ENCODE measurements at places on chromosomes 11 and 22.

GRCh38 chr11:119584193-119585042 lies 144.6 kb downstream of the NECTIN1 start:
- no peak for DNase-seq

GRCh38 chr11:62922653-62923431 lies 1.7 kb upstream of the CHRM1 start:
- no peak for DNase-seq

DNA sequence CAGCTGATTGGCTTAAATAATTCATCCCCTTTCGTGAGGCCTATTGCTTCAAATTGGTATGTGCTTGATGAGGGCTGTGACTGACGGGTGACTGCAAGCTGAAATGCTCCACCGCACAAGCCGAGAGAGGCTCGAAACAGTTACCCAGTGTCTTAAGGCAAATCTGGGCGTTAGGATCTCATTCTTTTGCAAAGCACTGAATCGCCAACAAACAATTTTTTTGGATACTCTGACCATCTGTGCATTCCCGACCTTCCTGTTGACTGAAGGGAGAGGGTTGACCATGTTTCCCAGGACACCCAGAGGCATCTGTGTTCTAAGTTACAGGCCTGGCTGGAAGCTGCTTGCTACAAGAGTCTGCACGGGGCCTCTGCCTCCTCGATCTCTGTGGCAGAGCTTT lies 32.1 kb downstream of the CACNG2 start:
- peak; percentile 33 for DNase-seq

GRCh38 chr11:35348898-35349687 lies 70.3 kb downstream of the SLC1A2 start:
- no peak for DNase-seq

- no peak for DNase-seq
Observed at GRCh38 chr11:7272373-7272772, 20.7 kb downstream of the SYT9 start.

DNA sequence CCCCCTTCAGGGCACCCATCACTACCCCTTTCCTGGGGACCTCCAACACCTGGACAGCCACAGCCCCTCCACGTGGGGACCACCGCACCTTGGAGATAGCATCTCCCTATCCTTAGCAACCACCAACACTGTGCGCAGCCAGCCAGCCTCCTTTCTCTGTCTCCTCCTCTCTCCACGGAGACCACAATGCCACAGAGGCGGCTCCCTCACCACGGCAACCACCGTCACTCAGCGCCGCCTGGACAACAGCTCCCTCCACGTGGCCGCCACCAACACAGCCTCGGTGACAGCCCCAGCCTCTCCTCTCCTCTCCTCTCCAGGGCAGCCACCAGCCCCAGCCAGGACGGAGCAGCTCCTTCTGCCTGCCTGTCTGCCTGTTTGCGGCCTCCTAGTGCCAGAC lies 10.5 kb downstream of the ELFN2 start:
- no peak for DNase-seq

DNA sequence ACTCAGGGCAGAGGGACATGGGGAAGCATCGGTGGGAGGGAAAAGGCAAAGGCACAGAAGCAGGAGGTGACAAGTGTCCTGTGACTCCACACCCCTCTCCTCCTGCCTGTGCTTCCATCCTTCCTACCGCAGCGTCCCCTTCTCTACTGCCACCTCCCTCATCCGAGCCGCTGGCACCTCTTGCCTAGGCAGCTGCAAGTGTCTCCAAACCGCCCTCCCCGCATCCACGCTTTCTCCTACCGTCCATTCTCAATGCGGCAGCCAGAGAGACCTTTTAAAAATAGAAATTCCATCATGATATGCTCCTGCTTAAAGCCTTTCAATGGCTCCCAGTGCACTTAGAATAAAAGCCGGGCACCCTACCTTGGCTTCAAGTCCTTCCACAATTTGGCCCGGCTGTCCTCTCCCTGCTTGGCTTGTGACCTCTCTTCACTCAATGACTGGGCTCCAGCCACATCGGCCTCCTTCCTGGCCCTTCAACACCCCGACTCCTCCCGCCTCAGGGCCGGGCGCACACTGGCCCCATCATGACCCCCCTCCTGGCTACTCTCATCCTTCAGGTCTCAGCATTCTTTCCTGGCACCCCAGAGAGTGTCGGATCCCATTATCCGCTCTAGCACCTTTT lies 16.5 kb downstream of the LRRC10B start:
- no peak for DNase-seq

GRCh38 chr11:11841723-11842420 lies at the start of gene USP47:
Gene USP47, plus strand, starts transcription at chr11:11841972. Its CDS starts 214 bp downstream, at chr11:11842186.
- DNase-seq: peak; percentile 88

- DNase-seq: no peak
Observed at GRCh38 chr11:2737226-2737590, 37.4 kb upstream of the KCNQ1OT1 start.

DNA sequence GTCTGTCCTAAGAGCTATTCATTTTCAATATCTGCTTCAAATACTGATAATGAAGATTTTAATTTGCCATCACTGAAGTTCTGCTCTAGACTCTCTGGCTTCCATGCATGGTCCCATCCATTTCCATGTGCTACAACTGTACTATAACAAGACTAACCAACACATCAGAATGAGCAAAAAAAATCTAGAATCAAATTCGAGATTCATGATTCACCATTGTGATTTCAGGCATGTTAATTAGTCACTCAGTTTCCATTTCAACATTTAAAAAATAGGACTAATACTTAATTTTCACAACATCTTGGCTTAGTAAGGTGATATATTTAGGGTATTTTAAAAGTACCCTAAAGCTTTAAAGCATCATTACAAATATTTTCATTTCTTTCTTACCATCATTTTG lies 22.8 kb downstream of the PICALM start:
- no peak for DNase-seq

GRCh38 chr11:67264877-67265632 lies 1.2 kb upstream of the GRK2 start:
- DNase-seq: no peak

DNA sequence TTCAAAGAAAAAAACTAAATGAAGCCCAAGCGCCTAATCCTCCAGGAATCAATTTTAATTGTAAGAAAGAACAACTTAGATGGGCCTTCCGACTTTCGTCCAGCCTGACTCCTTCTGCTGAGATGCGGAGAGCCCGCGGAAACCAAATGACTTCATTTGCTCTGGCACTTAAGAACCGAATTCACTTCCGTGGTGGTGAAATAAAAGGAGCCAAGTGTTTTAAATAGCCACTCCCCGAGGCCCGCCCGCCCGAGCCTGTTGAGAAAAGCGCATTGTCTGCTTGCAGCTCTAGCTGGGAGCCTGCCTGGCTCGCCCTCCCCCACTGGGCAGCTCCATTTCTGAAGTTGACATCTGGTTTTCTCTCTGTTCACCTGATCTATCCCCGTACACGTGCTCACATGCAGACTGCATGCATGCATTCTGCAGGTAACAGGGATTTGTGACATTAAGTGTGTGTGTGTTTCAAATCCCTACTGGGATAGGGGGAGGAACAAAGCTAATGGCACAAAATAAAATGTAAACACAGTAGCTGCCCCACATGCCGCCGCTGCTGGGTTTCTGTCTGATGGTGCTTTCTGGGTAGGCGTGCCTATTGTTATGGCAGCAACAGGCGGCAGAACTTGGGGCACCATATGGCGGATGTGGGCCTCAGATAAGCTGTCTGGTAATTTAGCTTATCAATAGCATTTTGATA lies 6.2 kb downstream of the TEAD1 start:
- DNase-seq: peak; percentile 60

DNA sequence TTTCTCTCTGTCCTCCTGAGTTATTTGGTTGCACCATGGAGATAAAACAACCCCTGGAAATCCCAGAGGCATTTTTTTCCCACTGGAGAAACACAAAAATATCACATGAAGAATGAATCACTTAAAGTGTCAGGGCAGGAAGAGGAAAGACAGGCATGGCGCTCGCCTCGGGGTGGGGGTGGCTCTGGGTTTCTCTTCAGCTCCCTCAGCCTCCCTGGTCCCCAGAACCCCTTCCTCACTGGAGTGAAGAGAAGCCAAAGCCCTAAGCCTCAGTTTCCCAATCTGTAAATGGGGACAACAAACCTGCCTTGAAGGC lies 938 bp downstream of the SHISAL1 start:
- no peak for DNase-seq

GRCh38 chr11:10484461-10485180 lies 29.6 kb downstream of the AMPD3 start:
- no peak for DNase-seq

DNA sequence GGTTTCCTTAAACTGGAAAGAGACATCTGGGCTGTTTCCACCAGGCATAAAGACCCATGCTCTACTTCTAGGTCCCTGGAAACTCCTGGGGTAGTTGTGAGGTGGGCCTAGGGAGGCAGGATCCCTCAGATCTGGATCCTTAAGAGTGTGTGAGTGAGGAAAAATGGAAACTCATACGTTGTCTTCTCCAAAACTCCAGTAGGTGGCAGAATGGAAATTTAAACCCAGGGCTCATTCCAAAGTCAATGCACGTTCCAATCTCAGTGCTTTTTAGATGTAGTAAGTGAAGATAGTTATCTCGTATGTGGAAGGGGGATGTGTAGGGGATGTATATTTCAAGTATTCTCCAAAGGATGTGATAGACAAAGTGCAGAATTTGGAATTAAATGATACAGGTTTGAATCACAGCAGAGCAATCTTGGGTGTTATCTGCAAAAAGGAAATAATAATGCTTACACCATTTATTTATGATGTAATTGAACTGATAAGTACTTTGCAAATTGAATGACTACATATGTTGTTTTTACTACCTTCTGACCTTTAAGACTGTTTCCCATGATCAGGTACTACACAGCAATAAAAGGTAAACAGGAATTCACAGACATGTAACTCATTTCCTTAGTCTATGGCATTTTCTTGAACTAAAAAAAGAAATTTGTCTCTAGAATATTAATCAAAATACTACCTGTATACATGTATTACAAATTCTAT lies 13.1 kb upstream of the MMP1 start:
- DNase-seq: peak; percentile 78

GRCh38 chr11:86726118-86726753 lies 53.8 kb upstream of the ME3 start:
- DNase-seq: no peak

- DNase-seq: no peak
Observed at GRCh38 chr22:46794491-46794890, 32.0 kb downstream of the TBC1D22A start.

- no peak for DNase-seq
Observed at GRCh38 chr22:46056546-46057245, 79.7 kb upstream of the WNT7B start.

GRCh38 chr22:20456064-20456721 lies 18.6 kb upstream of the SCARF2 start:
- peak; percentile 62 for DNase-seq

DNA sequence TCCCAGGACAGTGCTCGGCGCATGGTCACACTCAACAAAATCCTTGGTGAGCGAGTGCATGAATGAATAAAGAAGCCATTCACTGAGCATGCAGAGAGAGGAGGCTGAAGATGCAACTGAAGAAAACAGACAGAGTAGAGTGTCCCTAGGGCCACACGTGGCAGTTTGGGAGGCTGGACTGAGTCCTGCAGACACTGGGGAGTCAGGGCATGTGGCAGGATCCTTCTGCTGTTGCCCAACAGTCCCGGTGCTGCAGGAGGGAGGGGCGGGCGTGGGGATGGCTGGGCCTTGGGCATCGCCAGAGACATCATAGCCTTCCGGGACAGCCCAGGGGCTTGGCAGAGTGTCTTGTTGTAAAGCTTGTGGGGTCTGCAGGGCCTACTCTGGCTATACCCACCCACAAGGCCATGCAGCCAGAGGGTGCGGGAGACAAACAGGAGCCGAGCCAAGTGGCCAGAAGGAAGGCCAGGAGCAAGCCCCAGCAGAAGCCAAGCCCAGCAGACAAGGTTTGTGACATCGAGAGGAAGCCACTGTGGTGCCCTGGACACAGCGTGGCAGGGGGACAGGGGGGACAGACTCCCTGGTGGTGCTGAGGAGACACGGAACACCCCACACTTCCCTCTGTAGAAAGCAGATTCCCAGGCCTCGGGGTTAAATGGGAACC lies 26.7 kb upstream of the FBLN1 start:
- DNase-seq: peak; percentile 5

DNA sequence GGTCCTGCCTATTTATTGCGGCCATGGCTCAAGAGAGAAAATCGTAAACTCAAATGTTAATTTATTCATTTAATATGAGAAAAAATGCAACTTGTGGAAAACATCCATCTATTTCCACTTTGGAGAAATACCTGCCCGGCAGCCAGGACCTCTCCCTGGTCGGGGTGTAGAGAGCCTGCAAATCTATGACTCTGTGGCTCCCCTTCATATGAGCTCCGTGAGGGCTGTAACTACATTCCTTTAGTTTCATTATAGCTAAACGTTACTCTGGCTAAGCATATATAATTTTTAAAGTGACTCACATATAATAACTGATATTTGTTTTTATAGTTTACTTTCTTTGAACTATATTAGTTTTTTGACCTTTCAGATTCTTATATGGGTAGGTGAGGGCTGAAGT lies 857.8 kb upstream of the FAT3 start:
- DNase-seq: no peak

DNA sequence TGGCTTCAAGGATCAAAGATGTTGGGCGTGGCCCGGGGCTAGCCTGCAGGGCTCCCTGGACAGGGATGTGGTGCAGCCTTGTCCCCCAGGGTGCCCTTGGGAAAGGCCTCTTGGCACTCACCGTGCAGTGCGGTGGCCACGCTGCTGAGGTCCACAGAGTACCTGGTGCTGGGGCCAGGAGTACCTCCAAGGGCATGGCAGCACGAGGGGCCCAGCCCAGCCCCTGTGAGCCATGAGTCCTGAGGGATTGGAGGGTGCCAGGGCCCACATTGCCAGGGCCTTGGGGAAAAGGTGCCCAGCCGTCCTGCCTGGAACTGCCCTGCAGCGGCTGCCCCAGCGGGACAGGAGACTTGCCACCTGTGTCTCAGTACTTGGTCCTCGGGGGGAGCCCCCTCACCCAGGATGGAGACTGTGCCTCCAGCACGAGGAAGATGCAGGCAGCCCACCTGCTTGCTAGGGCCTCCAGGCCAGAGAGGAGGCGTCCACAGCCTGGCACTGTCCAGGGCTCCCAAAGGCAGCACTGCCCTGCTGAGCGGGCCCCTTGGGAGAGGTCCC lies 44.2 kb downstream of the GRAMD4 start:
- no peak for DNase-seq

- no peak for DNase-seq
Observed at GRCh38 chr11:11028017-11028692, 170.3 kb upstream of the ZBED5 start.

DNA sequence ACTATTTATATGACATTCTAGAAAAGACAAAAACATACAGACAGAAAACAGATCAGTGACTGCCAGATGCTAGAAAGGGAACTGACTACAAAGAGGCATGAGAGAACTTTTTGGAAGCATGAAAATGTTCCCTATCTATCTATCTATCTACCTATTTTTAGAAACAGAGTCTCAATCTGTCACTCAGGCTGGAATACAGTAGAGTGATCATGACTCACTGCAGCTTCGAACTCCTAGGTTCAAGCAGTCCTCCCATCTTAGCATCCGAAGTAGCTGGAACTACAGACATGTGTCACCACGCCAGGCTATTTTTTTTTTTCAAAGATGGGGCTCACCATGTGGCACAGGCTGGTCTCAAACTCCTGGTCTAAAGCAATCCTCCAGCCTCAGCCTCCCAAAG lies 6.9 kb downstream of the SBF2 start:
- no peak for DNase-seq

All from spinal cord (tissue), 10 donors.